ENCODE measurements at places on chromosomes 12 and 14. TPM values are rescaled to one million over a fixed set of nuclear protein-coding genes. Genes with fewer than 3 reads are reported as not detected.

PDZRN4 gene
- total RNA-seq: not detected

ALDH1L2 gene
- total RNA-seq: 0.27 TPM

- DNase-seq: no peak
Measured at GRCh38 chr12:131444220-131445164, 266.4 kb upstream of the SFSWAP start.

DNA sequence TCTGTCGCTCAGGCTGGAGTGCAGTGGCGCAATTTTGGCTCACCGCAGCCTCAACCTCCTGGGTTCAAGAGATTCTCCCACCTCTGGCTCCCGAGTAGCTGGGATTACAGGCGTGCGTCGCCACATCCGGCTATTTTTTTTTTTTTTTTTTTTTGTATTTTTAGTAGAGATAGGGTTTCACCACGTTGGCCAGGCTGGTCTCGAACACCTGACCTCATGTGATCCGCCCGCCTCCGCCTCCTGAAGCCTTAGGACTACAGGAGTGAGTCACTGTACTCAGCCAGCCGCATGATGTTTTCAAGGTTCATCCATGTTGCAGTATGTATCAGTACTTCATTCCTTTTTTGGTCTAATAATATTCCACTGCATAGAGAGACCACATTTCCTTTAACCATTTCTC, 2.4 kb upstream of the RNF34 start:
- no peak for DNase-seq

GRCh38 chr12:70165450-70165849, 77.8 kb upstream of the CNOT2 start:
- DNase-seq: no peak

DNA sequence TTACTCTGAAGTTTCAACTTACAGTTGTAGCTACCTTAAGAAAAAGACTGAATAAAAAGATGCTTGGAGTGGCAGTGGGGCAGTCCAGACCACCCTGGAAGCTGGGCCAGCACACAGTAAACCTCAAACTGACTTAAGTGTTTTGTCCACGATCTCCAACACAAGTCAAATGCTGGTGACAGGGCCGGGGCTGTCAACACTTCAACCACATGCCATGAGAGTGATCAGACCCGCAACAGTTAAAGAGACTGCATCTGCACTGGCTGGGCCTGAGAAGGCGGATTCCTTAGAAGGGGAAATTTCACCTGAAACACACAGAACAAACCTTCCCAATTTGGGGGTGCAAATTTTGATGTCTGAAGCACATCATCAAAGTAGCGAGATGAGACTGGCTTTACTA, 223.5 kb upstream of the CAND1 start:
- DNase-seq: no peak

DNA sequence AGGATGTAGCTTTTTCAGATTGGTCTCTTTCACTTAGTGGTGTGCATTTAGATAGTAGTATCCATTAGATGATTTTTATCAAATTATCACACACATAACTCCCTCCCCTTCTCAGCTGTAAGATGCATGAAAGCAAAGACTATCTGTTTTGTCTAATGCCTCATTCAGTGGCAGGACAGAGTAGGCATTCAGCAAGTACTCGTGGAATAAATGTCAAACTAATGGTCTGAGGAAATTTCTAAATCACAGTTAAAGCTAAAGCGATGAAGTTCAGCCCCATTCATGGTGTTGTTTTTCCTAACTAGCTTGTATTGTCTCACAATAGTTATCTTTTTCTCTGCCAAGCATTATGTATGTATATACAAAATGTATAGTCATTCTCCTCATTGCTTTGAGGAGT, 16.1 kb downstream of the CCNK start:
- DNase-seq: no peak
